ENCODE measurements at places on chromosomes 5 and 9.

- no peak for DNase-seq
Observed at GRCh38 chr5:173175523-173175922, 31.2 kb downstream of the BNIP1 start.

DNA sequence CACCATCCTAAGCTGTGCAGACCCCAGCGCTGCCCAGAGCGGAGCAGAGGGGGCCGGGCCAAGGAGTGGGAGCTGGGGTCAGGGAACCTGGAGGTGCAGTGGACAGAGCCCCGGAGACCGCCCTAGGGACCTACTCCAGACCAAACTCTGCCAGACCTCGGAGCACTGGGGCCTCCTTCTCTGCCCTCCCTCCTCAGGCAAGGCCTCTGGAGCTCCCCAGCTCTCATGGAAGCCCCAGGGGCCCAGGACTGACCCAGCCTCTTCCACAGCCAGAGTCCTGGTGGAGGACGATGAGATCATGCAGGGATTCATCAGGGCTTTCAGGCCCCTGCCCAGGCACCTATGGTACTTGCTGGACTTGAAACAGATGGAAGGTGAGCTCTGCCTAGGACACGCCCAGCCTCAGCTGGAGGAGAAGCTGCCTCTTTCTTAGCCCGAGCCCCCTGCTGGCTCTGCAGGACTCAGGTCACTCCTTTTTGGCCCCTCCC lies 3.6 kb downstream of the PAEP start:
- DNase-seq: no peak

DNA sequence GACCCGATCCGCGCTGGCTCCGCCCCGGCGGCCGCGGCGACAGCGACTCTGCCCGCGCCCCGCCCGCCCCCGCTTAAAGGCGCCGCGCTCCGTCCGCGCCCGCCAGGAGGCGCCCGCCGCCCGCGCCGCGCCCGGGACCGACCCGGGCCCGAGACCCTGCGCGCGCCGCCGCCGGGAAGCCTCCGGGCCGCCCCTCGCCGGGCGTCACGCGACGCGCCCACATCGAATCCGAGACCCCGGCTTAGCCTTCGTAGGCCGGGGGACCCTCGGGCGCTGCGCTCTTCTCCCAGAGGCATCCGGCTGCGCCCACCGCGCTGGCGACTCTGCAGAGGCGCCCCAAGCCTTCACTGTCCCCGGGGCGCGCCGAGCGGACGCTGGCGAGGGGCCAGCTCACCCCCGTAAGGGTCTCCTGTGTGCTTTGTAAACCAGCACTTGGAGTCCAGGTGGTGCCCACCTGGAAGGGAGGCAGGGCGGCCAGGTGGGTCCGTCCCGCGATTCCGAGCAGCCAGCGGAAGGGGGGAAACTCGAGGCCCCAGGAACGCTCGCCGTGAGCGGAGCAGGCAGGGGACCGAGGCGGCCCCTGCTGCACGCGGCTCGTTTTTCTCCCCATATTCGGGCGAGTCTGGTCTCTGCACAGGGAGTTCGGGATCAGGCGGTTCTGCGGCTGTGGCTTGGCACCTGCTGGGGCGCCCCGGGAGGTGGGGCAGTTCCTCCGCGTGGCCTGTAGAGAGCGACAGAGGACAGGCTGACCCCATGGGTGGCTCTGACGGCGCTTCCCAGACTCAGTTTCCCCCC lies 423 bp upstream of the ABCA2 start:
- DNase-seq: peak; percentile 60

GRCh38 chr5:113330533-113331208 lies 104.1 kb downstream of the TSSK1B start:
- peak; percentile 16 for DNase-seq

GRCh38 chr9:94207781-94208180 lies 51.3 kb upstream of the ZNF169 start:
- no peak for DNase-seq

GRCh38 chr5:160621526-160621925 lies 199.9 kb downstream of the PTTG1 start:
- DNase-seq: no peak

GRCh38 chr9:7144265-7145046 lies 386.7 kb downstream of the KDM4C start:
- no peak for DNase-seq

DNA sequence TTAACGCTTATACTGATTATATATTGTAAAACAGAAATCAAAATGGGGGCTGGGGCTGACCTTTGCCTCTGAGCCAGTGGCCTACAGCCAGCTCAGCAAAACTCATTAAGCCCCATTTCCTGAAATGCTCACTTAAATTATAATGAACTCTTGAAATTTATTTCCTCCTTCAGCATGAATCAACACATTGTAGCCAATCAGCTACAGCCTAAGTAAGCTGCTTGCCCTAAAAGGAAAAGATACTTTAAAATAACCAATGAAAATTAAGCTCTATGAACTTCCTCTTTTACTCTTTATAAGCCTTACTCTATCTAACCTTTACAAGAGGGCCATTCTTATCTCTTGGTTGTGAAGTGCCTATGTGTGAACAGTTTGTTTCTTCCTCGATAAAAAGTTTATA lies 33.5 kb upstream of the SUB1 start:
- DNase-seq: no peak

Data from hippocampal formation (tissue), 2 donors.